ENCODE measurements at places on chromosomes 5 and 9. TPM values are rescaled to one million over a fixed set of nuclear protein-coding genes. Genes with fewer than 3 reads are reported as not detected.

Gene PCDHA2
- not detected for total RNA-seq

Gene RASGEF1C
- total RNA-seq: 0.81 TPM

Gene GARIN3
- total RNA-seq: not detected

Gene TGFBR1
- total RNA-seq: 14.5 TPM

Gene SLC25A48
- total RNA-seq: 5.7 TPM

Gene PCAT7
- total RNA-seq: not detected

Gene WDR41
- total RNA-seq: 32.1 TPM

Gene SMIM33
- total RNA-seq: not detected

DNA sequence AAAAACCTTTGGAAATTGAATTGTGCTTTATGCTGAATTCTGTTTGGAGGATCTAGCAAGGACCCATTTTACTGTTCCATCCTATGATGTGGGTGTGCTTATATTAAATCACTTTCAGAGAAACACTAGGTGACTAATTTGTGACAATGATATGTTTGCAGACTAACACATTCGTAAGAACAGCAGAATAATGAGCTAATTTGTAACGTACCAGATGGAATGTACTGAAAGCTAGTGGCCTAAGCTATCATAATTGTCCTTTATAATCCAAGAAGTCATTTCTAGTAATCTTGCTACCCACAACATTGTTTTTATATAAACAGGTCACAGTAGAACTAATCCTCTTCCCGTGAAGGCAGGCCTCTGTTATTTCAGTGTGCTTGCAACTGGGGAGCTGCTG lies 292.5 kb downstream of the PDE4D start:
- no peak for DNase-seq

GRCh38 chr9:128901822-128902221 lies 19.0 kb upstream of the PHYHD1 start:
- DNase-seq: no peak

DNA sequence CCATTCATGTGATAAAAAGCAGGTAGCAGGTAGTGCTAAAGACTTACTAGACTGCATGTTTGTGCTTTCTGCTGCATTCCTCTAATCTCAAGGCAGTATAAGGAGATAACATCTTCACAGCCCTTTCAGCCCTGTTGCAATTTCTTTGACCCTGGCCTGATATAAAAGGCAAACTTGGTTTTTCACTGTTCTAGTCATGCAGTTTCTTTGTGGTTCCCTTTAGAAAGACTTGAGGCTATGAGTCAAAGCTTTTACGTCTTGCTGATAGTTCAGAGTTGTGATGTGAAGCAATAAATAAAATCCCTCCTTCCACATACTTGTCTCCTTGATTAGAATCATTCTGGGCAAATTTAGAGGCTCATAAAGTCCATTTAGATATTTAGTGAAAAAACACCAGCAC lies 88.6 kb upstream of the CDKN2B start:
- DNase-seq: no peak

DNA sequence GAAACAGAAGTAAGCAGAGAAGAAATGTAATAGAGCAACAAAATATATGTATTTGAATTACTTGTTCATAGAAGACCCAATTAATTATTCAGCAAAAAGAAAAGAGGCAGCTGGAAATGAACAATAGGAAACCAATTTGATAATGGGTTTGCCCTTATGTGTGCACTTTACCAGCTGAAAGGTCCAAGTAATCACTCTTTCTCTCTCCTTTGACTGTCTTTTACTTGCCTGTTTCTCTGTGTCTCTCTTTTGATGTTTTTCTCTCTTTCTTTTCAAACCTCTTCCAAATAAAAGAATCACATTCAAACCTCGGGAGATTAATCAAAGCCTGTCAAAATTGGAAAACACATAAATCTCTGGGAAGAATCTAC lies 51.5 kb downstream of the CTNND2 start:
- DNase-seq: no peak

GRCh38 chr5:67903121-67903520 lies 312.4 kb upstream of the PIK3R1 start:
- DNase-seq: no peak

GRCh38 chr5:74241751-74242140 lies 398.8 kb downstream of the ENC1 start:
- no peak for DNase-seq

DNA sequence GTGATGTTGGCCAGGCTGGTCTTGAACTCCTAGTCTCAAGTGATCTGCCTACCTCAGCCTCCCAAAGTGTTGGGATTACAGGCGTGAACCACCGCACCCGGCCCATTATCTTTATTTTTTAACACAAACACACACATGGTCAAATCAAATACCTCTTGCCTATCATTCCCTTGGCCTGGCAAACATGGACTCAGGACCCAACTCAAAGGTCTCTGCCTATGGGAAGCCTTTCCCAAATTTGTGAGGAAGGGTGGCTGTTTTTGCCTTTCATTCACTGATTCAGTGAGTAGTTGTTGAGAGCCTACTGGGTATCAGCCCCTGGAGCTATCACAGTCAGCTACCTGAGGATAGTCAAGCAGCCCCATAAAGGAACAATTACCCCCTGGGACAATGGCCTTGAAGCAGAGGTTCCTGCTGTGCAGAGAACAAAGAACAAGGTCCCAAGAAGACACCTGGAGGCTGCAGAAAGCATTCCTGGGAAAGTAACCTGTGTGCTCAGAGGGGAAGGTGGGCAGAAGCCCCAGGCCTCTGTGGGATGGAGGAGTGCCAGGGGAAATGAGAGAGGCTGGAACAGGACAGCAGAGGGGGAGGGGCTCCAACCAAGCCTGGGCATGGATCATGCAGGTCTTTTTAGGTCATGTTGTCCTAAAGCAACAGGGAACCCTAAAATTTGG lies 126.4 kb downstream of the CRB2 start:
- DNase-seq: no peak

- no peak for DNase-seq
Observed at GRCh38 chr9:95766906-95767305, 108.6 kb upstream of the ERCC6L2 start.

All from suprapubic skin (tissue), 4 donors.